ENCODE measurements at places on chromosomes 12 and 14.
A peak's percentile ranks its signal among the peaks of the same experiment; 100 is the strongest.

DNA sequence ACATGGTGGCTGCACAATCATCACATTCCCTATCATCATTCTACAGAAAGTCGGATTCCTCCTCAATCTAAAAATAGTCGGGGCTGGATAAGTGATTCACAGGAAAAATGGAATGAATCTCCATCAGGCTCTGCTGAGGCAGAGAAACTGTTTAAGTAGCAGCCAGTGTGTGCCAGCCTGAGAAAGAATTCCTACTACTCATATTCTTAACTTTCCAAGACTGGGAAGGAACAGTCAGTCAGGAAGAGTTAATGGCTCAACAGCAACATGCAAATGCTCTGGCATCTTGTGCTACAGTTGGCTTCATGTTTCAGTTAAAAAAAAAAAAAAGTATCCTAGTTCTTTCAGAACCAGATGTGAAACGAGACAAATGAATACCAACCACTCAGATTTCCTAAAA, 187.0 kb downstream of the GRIP1 start:
- DNase-seq: no peak

DNA sequence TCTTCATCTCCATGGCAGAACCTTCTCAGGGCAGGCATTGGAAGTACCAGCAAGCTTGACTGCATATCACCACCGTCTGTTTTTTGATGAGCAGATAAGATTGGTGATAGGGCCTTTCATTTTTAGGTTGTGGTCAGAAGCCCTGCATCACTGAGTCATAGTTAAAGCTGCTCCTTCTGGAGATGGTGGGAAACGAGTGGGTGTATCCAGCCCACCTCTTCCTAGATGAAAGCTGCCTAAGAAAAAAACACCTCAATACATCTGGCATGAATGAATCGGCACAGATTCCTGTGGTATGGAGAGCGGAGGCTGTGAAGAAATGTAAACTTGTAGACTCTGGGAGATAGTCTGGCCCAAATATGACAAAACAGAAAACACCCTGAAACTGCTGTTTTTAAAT, 248.7 kb upstream of the EGLN3 start:
- no peak for DNase-seq

DNA sequence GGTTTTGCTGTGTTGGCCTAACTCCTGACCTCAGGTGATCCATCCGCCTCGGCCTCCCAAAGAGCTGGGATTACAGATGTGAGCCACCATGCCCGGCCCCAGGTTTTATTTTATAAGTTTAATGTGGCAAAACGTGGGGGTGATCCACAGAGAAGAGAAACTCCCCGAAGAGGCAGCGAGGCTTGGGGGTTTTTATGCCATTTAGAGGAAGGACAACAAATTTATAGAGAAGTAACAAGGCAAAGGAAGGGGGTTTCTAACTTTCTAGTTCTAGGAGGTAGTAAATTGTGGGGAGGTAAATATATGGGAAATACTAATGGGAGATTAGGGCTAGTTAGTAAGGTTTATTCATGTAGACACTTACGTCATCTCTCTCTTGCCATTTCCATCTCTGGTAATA, 17.2 kb upstream of the PHC1 start:
- no peak for DNase-seq

DNA sequence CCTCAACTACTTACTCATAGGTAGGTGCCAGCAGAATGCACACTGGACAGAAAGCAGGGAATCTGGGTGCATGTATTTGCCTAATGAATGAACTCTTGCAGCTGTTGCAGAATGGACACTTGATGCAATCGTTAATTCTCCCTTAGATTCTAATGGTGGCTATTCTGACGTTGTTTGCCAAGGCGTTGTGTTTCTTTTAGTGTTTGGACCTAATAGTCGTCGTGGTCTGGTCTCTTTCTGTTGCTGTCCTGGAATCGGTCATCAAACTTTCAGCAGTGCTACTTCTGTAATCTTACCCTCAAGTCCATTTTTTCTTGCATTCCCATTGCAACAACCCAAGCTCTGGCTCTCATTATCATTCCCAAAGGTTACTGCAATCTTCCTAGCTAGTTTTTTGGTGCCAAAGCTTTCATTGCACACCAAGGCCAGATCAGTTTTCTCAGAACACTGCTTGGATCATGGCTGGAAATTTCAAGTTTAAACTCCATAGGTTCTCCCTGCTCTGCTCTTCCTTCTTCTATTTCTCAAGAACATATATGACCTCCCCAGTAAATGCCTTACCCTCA, 31.3 kb downstream of the BMP4 start:
- no peak for DNase-seq

DNA sequence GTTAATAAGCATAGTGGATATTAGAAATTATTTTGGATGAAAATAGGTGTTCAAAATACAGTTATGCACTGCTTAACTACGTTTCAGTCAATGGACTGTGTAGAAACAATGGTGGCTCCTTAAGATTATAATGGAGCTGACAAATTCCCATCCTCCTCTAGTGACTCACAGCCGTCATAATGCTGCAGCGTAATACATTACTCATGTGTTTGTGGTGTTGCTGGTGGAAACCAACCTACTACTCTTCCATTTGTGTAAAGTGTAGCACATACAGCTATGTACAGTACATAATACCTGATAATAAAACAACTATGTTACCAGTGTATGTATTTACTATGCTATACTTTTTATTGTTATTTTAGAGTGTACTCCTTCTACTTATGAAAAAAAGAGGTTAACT, 111.2 kb upstream of the TMCC3 start:
- DNase-seq: no peak

- DNase-seq: peak; percentile 91
Measured at GRCh38 chr12:54005853-54006558, 2.8 kb upstream of the HOXC8 start.

GRCh38 chr12:64733857-64734256, 25.3 kb downstream of the GNS start:
- no peak for DNase-seq

DNA sequence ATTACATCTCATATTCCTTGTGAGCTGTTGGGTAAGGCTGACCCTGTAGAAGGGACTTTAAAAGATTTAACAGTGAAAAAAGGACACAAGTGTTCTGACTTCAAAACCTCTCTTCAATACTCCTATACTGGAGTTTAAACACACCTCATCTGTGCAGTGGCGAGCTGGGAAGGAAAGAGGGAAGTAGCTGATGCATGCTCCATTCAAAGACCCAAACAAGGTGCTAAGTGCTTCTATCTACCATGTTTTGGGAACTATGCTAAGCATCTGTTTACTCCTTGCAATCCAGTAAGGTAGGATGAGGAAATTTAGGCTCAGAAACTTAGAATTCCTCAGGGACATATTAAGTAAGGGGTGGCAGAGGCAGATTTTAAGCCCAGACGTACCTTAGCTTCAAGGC, 16.4 kb upstream of the DNM1L start:
- DNase-seq: no peak

DNA sequence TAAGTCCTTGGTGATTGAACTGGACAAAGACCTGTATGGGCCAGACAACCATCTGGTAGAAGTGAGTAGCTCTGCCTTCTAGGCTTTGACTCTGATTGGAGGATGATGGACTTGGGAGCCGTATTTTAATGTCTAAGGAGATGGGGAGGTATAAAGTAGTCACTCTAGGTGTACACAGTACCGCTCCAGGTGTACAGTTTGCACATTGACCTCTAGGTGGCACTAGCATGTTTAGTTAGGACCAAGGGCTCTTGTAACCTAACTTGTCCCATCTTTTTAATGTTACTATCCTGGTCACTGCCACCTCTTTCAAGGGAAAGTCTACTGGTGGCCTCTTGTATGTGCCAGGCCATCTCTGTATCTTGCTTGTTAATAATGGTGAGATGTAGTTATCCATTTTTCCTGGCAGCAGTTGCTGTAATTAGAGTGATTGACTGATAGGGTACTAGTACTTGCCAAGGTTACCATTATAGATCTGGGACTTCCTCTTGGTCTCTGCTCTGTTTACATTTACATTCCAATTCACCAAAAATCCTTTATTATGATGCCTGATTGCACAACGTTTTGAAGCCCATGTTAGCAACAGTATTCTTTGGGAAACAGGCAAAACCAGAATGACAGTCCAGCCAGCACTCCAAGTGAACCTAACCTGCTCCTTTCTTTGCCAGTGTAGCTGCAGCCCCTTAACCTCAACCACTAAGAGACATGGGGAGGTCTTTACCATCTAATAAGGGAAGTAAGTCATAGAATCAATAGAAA, 3.6 kb downstream of the SMARCD1 start:
- peak; percentile 87 for DNase-seq

DNA sequence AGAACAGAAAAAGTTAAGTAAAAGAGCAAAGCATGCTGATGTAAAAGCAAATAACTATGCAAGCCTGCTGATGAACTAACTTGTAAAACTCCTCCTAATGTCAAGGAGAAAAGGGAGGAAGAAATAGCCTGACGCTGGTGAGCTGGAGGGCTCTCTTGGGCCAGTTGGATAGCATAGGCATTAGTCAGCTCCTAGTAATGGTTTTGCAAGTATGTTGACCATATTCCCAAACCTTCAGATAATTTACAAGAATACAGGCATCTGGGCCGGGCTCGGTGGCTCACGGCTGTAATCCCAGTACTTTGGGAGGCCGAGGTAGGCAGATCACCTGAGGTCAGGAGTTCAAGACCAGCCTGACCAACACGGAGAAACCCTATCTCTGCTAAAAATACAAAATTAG, 871.4 kb downstream of the C12orf50 start:
- DNase-seq: no peak

- DNase-seq: no peak
Measured at GRCh38 chr12:91144053-91144452, 32.8 kb upstream of the LUM start.

- no peak for DNase-seq
Measured at GRCh38 chr12:117049295-117049694, 49.9 kb downstream of the TESC start.

- DNase-seq: no peak
Measured at GRCh38 chr12:104738331-104738730, 219.8 kb downstream of the SLC41A2 start.

GRCh38 chr12:98422812-98423211, 92.6 kb upstream of the TMPO start:
- no peak for DNase-seq

DNA sequence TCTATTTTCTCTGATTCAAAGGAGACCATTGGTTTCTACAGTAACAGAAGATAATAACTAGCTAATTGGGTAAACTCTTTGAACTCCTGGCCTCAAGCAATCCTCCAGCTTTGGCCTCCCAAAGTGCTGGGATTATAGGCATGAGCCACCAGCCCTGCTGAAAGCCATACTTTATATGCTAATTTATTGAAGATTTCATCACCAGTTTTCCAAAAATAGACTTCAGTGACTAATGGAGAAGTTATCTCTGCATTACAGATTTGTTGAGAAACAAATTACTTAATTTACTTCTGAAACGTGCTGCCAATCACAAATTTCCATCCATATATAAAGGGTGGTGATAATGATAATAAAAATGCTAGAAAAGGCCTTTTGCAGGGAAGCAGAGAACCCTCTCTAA, 1758.1 kb upstream of the SEL1L start:
- DNase-seq: no peak

GRCh38 chr12:29159661-29160060, 10.6 kb downstream of the FAR2 start:
- no peak for DNase-seq

Measured in cerebellar cortex (tissue), 1 donor.